ENCODE measurements at places on chromosomes 13 and 19.

DNA sequence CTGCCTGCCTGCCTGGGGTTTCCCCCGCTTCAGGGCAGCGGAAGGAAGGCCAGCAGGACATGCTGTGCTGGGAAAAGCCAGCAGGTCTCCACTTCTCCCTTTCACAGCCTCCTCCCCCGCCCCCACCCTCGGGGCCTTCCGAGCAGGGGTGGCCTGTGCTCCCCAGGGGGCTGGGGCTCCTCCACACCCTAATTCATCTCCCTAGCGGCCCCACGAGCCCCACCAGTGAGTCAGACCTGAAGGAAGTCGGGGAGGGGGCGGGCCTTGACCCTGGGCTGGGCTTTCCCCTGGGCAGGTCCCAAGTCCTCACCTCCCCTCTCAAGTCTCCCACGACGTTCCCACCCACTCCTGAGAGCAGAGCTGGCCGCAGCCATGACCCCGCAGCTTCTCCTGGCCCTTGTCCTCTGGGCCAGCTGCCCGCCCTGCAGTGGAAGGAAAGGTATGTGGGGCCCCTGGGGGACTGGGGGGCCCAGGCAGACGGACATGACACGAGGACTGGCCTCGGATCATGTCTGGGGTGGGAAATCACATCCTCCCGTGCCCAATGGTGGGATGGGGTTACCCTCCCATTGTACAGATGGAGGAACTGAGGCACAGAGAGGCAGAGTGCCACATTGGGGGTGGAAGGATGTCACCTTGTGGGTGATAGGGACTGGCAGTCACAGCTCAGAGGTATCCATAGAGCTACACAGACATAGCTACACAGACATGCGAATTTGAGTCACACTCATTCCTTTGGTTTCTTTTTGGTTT lies at the start of gene EBI3:
TSS of gene EBI3 (plus strand) at position 345 of the 753 bp plus-strand sequence. CDS start at position 373, 28 bp downstream.
- peak; percentile 51 for DNase-seq

GRCh38 chr13:43977911-43978310 lies 98.2 kb downstream of the LACC1 start:
- no peak for DNase-seq

GRCh38 chr19:37845932-37846331 lies 60.5 kb downstream of the WDR87 start:
- no peak for DNase-seq

GRCh38 chr19:17599780-17600179 lies 44.3 kb downstream of the COLGALT1 start:
- no peak for DNase-seq

- DNase-seq: peak; percentile 84
Measured at GRCh38 chr19:51372649-51373504, at the start of gene NKG7. Gene NKG7, minus strand, starts transcription at chr19:51372654. Its CDS starts 119 bp downstream, at chr19:51372535.

GRCh38 chr19:39555883-39556282 lies 15.9 kb upstream of the EID2 start:
- no peak for DNase-seq

DNA sequence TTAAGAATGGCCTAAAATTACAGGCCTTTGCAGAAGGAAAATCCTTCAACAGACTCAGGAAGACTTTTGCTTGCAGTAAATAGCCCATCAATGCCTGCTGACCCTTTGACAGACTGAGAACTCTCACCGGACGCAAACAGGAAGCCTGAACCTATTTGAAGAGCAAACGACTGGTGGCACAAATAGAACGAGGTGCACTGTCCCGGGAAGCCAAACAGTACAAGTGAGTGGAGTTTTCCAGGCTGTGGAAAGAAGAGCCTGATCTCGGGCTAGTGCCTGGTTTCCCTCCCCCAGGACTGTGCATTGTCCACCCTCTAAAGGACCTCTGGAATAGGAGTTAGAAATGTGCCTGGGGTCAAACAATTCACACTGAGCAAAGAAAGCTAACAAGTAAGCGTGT lies 165.5 kb downstream of the FGF14 start:
- no peak for DNase-seq

- no peak for DNase-seq
Measured at GRCh38 chr19:56842412-56842811, 1.9 kb upstream of the PEG3 start.

DNA sequence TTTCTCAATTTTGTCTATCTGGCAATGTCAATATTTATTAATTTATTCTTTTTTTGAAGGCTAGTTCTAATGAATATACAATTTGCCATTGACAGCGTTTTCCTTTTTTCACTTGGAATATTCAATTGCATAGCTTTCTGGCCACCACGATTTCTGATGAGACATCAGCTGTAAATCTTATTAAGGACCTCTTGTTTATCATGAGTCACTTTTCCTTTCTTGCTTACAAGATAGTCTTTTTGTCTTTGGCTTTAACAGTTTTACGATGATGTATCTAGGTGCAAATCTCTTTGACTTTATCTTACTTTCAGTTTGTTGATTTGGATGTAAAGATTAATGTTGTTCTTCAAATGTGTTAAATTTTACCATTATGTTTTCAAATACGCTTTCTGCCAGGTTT lies 991.6 kb upstream of the SLC10A2 start:
- no peak for DNase-seq
